ENCODE measurements at places on chromosomes 1 and 21.

GRCh38 chr1:239388159-239388485 lies 1.8 kb downstream of the CHRM3 start:
- no peak for DNase-seq

GRCh38 chr21:41183575-41183974 lies 15.6 kb downstream of the BACE2 start:
- no peak for DNase-seq

DNA sequence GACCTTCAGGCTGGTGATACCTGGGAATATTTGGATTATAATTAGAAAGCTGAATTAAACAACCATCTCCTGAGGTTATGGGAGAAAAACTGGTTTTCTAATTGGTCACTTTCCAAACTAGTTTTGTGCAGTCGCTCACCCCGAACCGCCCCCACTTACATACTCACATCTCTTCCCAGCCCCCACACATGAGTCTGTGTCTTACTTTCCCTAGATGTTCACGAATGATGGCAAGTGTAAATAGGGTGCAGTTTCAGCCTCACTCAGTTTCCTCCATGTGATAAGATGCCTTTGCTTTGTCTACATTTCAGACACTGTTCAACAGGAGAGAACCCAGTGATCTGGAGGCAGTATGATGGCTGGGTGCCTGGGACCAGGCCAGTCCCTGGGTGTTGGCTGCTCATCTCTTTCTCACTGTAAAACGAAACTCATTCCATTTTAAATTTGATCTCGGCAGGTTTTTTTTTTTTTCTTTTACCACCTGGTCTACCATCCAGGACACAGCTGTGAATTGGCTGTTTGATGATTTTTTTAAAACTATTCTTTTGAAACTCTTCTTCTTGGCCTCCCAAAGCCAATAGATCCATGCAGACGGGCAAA lies 164.3 kb upstream of the RAB4A start:
- no peak for DNase-seq

DNA sequence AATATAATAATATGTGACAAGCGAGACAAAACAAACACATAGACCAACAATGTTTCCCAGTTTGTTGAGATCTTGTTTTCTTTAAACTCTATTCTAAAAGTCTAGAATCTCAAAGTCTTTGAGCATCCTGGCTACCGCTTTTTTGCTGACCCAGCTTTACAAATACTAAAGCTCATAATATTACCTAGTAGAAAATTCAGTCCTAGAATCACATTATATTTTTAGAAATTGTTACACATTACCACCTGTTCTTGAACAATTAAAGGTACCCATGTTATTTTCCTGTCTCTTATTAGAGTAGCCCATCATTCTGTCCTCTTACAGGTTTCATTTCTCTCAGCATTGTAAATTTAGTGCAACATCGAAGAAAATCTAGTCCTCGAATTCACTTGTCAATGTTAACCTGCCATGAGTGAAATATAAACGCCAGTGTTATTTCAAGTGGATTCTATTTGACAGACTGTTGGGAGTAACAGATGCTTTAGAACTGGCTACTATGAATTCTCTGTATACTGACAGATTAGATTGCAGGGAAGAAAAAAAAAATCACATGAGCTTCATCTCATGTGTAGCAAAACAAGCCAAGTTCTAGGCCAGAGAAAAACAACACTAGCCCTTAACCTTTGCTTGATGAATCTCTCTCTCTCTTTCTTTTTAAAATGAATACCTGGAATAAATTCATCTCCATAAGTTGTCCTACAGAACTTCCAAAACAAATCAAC lies 851.2 kb upstream of the ADAMTS5 start:
- no peak for DNase-seq

DNA sequence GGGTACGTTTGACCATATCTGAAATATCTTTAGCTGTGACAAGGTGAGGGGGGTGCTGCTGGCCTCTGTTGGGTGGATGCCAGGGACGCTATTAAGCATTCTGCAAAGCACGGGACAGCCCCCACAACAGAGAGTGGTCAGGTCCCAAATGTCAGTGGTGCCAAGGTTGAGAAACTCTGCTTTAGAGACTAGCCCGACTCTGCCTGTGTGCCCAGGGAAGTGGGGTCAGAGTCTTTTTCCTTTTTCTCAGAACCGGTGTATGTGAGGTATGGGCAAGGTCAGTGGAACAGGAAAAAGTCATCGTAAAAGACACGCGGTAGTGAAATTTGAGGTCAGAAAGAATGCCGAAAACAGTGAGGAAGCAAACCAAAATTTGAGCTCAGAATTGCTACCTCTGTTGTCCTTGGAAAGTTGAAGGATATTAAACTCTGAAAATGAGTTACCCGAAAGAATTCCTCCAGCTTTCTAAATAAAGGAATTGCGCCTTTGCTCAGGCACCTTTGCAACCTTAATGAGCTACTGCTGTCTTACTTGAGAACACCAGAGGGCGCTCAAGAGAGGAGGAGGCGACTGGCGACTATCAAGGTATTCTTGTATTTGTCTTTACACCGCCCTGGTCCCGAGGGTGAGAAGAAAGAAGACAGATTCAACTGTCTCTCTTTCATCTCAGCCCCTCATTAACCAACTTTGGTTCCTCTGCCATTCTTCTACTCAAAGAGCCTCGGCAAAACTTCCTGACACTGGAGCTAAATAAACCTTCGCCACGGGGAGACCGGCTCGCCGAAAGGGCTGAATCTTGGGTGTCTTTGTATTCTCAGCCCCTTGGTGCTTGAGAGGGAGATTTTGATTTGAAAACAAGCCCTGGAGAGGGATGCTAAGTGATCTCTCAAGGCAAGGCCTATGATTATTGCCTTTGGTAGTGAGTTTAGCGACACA lies 85.4 kb upstream of the OLIG2 start:
- no peak for DNase-seq

- DNase-seq: no peak
These were observed 702.2 kb upstream of the ADGRL4 start for GRCh38 chr1:79708646-79709265.

All from lower leg skin (tissue), 4 donors.